ENCODE measurements at places on chromosomes 2 and 18.

GRCh38 chr18:7607540-7608173 is 40.5 kb downstream of the PTPRM start:
- DNase-seq, result no peak

GRCh38 chr2:147628971-147629421 is 215.8 kb upstream of the ACVR2A start:
- DNase-seq, result no peak

DNA sequence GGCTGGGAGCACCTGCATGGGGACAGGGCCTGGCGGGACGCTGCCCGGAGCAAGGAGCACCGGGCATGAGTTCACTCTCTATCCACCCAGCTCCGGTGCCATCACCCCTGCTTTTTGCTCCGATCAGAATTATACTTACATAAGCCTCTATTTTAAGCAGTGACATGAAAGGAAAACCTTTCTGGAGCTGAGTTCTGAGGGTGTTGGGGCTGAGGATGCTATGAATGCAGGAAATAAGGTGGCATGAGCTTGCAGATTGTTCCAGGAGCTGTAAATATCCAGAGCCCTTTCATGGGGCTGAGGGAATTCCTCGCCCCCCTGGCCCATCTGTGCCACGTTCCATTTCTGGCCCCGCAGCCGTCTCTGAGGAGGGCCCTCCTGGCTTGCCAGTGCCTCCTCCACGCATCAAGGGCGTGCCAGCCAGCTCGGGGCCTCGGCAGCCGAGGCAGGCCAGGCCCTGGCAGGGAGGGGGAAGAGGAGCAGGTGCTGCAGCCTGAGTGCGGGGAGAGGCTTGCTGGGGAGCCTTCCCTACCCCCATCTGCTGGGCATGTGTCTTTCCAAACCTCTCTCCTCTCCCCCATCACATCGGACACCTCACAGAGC is 91.7 kb upstream of the MCFD2 start:
- no peak for DNase-seq

- no peak for DNase-seq
Observed at GRCh38 chr18:32321826-32322225, 132.0 kb downstream of the MEP1B start.

DNA sequence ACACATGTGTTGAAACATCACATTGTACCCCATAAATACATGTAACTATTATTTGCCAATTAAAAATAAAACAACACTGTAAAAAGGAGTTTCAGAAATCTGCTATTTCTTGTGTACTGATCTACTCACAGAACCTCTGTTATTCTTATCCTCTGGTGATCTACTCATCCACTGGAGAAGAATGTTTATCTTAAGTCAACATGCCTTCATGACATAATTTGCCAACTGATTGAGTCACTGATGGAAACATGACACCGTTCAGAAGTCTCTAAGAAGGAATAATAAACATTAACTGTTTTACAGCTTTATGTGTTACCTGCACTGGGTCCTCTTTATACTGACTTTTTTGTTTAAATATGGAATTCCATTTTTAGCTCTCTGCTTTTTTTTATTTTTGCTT is 555.2 kb downstream of the DCDC2C start:
- DNase-seq, result peak; percentile 51

GRCh38 chr18:64438178-64438577 is 289.3 kb upstream of the LINC00305 start:
- no peak for DNase-seq

GRCh38 chr2:53234548-53234903 is 533.1 kb upstream of the CHAC2 start:
- DNase-seq, result peak; percentile 42
